ENCODE measurements at places on chromosomes 3 and 15.

DNA sequence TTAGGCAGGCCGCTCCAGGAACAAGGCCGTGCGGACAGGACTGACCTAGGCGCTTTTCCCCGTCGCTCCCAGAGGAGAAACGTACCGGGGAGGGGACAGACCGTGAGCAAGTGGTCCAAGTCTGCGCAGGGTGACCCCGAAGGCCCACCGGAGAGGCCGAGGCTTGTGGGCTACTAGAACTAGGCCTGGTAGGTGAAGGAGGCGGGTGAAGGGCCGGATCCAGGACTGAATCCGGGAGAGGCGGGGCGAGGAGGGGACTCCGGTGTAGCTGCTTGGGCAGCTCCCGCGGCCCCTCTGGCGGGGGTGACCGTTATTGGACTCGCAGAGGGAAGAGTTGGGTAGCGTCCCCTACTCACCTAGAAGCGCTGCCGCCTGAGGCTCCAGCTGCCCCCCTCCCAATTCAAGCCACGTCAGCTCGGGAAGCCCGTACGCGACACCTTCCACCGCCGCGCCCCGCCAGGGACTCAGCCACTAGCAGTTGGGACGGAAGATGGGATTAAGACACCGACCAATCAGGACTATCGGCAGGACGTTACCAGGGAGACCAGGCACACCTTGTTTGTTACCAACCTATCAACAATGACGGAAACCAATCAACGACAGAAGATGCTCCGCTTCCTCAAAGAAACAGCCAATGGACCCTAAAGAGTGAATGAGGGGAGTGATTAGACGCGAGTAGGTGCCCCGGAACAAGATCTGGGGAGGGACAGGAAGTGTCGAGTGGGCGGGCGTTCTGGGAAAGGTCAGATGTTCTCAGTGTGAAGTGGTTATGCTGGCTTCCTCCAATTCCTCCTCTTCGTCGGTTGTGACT is at the start of gene GOLGB1:
Gene GOLGB1 (minus strand): TSS at position 466 of the 811 bp plus-strand sequence. CDS start 18,770 bp downstream, outside the sequence.
- DNase-seq: peak; percentile 77

GRCh38 chr3:190220362-190220761 is 99.7 kb upstream of the P3H2 start:
- no peak for DNase-seq

- DNase-seq: no peak
Measured at GRCh38 chr3:122973893-122974615, 53.5 kb downstream of the SEMA5B start.

DNA sequence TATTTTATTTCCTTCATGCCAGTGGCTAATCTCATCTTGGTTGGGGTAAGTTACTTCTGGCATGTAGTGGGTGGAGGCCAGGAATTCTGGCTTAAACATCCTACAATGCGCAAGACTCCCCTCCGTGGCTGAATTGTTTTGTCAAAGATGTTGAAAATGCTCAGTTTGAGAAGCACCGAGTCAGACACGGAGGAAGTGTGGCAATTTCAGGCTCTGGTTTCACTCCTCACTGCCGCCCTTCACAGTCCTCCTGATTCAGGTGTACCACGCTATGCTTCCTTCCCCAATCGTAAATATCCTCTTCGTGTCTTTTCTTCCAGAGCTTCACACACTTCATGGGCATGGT is 150.7 kb downstream of the OPA1 start:
- DNase-seq: no peak

DNA sequence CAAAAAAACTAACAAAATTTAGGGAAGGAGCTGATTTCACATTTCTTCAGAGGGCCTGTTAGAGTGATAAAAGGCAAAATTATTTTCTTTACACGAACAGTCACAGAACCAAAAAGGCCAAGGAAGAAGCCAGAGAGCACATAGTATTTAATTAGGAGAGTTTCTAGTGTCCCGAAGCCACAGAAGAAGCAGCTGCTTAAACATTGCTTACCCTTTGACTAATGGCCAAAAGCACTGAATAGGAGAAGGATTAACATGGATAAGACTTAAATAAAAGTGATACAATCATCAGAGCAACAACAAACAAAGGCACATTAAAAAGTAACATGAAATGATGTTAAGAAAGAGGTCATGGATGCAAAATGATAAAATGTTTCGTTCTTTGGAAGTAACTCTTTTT is 98.6 kb downstream of the CHL1 start:
- no peak for DNase-seq
